ENCODE measurements at places on chromosomes 3 and 15.
A peak's percentile ranks its signal among the peaks of the same experiment; 100 is the strongest.

GRCh38 chr3:197466586-197467399 is 89.0 kb downstream of the BDH1 start:
- DNase-seq, result no peak

GRCh38 chr3:40387001-40387894 is at the start of gene ENTPD3:
Gene ENTPD3 (plus strand): TSS chr3:40387184. CDS start chr3:40388058, 874 bp downstream.
- peak; percentile 67 for DNase-seq

- DNase-seq, result peak; percentile 4
These were observed 42.6 kb upstream of the TMCO5A start for GRCh38 chr15:37891766-37892368.

GRCh38 chr3:45785605-45786150 is 10.7 kb downstream of the SLC6A20 start:
- DNase-seq, result no peak

DNA sequence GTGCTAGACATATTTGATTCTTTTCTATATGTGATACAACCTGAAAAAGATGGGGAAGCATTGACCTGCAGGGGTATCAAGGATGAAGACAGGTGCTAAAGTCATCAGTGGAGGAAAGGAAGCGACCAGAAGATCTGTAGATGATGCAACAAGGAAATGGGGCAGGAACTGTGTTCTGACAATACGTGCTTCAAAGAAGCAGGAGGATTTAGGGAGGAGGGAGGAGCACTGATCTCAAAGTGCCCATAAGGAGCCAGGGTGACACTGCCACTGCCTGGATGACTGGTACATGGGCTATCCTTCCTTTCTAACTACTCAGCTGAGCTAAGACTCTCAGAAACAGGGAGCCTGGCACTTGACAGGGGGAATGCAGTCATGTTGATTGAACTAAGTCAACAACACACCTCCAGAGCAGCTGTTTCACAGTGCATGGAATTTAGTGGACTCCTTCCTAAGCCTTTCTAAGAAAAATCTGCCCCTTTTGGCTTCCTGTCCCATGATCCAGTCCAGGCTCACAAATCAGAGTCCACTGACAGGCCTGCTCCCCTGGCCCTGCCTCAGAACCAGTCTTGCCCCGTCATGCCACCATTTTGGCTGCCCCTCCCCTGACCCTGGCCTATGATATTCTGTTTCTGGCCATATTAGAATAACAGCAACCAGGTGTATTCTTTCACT is 12.0 kb downstream of the LYSMD4 start:
- DNase-seq, result no peak

- DNase-seq, result no peak
These were observed 2.2 kb upstream of the UROC1 start for GRCh38 chr3:126519506-126520455.

DNA sequence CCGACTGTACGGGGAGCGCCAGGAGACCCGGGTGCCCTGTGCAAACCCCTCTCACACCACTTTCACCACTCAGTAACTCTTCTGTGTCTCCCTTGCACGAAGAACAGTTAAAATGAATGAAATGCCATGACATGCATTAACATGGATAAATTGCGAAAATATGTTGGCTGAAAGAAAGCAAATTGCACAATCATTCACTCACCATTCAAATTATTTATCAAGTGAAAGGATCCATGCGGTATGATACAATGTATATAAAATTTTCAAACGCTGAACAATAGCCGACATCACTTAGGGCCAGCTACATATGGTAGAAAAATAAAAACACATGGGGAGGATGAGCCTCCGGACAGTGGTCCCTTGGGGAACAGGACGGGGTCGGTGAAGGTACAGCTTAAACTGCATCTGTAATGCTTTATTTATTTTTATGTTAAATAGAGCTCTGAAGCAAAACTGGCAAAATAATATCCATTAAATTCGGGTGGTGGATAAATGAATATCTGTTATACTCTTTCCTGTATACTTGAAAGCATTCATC is 45.9 kb downstream of the SLC12A8 start:
- no peak for DNase-seq

- no peak for DNase-seq
These were observed 80.8 kb upstream of the PEX5L start for GRCh38 chr3:180117381-180118163.

GRCh38 chr3:159127021-159127392 is 325.2 kb downstream of the MFSD1 start:
- no peak for DNase-seq

DNA sequence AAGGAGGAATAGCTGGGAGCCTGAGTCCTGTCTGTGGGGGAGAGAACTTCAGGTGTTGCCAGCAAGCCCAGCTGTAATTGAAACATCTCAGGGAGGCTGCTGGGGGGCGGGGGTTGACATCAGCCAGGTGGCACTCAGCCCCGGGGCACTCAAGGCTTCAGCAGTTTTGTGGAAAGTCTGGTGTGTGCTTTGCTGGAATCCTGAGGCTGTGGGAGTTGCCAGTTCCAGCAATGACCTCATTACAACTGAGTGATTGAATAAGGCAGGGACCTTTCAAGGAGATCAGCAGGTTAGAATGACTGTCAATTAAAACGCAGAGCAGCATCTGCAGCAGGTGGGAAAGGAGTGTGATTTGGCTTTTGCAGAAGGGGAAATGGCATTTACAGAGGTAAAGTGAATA is 75.7 kb downstream of the FAM43A start:
- no peak for DNase-seq

- DNase-seq, result peak; percentile 21
These were observed 1.2 kb downstream of the EIF1B start for GRCh38 chr3:40310705-40311104.

DNA sequence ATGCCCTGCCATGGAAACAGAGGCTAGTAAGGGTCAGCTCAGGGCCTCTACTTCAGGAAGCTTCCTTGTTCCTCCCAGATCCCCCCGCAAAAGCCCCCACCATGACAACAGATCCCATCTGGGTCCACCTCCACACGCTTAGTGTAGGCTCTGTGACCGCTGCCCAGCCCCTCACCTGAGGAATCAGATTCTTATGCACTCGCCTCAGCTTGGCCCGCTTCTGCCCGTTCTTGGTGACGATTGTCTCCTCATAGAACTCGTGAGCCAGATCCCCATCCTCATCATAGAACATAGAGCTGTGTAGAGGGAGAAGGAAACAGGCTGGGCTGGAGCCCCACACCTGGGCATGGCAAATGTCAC is 1.9 kb downstream of the TUSC2 start:
- no peak for DNase-seq

GRCh38 chr3:171297951-171298350 is 162.3 kb downstream of the TNIK start:
- no peak for DNase-seq

GRCh38 chr3:171126478-171127209 is 100.1 kb upstream of the SLC2A2 start:
- no peak for DNase-seq

- peak; percentile 26 for DNase-seq
These were observed 58.7 kb upstream of the BCHE start for GRCh38 chr3:165895919-165896318.

- no peak for DNase-seq
These were observed 92.2 kb upstream of the MITF start for GRCh38 chr3:69647081-69647480.

GRCh38 chr15:91243826-91244225 is 143.8 kb downstream of the SV2B start:
- DNase-seq, result no peak

GRCh38 chr3:138297059-138297607 is 32.5 kb downstream of the NME9 start:
- peak; percentile 44 for DNase-seq

GRCh38 chr3:5929027-5929426 is 741.5 kb downstream of the EDEM1 start:
- DNase-seq, result no peak

GRCh38 chr3:86251781-86252180 is 739.2 kb downstream of the VGLL3 start:
- no peak for DNase-seq

DNA sequence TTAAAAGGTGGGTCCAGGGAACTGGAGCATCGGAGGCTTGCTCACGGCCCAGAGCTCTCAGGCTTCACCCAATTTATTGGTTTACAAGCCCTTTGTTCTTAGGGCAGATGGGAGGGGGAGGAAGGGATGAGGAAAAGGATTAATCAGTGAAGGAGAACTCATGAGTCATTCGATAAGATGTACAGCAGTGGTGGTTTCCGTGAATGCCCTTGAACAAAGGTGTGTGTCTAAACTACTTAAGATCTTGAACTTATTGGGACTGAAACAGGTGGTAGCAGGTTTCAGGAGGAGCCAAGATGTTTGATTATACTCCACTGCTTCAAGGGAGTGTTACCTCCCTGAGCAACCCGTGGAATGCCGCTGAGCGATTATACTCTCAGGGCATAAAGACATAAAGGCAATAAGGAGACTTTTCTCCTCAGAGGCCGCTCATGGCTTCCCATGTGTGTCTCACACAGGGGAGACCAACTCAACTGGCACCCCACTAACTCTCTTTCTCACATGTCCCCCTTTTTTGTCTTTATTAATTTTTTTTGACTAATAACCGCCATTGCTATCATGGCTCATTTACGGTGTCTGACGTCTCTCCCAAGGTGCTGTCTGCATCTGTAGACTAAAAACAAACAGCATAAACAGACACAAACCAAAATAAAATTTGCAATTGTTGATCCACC is 17.3 kb upstream of the SLC28A2 start:
- no peak for DNase-seq

DNA sequence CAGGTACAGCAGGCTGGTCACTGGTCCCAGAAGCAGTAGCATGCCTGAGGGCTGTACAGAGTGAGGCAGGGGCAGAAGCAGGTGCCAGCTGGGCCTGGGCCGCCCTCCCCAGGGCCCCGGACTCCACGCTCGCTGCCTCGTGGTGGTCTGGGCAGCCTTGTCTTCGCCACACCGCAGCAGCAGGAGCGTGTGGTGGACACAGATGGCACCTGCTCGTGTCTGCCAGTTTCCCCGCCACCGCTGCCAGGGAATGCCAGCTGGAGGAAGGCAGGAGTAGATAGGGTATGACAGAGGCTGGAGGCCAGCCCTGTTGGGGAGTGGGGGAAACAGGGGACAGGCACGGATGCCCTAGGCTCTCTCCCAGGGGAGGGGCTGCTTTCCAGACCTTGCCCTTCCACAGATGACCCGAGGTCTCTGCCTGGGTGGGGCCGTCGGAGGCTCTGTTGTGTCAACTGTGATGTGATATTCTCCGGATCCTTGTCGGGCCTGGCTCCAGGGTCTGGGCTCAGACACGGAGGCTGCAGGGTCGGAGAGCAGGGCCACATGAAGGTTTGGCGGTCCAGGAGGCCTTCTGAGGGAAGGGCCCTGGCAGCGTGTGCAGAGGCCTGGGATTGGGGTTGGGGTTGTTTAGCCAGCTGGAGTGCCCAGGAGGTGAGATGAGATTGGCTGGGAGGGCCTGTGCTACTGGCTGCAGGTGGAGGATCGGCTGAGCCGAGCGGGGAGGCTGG is 33.6 kb downstream of the GOLGA6L10 start:
- peak; percentile 0 for DNase-seq

DNA sequence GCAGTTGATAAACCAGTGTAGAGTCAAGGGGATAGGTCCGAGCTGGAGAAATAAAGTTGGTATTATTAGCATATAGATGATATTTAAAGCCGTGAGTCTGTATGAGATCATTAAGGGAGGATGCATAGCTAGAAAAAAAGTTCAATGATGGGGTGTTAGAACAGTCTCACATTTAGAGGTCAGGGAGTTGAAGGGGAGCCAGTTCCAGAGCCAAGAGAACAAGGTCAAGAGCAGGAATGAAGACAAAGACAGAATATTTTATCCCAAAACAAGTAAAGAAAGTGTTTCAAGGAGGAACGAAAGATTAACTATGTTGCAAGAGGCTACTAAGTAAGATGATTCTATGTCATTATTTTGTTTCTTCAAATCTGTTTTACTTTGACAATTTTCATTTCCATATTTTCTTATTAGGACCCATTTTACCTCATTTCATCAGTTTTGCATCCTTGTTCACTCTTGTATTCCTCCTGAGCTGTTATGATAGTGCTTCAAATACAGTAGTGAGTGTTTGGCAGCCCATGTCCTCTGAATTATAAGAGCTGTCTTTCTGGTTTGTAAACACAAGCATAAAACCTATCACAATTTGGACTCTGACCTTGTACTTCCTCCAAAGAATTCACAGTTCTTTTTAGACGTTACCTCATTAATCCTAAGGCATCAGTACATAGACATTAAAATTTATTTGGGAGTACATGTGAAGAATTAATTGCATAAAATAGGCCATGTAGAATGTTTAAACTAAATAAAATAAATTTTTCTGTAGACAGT is 695.7 kb upstream of the NECTIN3 start:
- no peak for DNase-seq

DNA sequence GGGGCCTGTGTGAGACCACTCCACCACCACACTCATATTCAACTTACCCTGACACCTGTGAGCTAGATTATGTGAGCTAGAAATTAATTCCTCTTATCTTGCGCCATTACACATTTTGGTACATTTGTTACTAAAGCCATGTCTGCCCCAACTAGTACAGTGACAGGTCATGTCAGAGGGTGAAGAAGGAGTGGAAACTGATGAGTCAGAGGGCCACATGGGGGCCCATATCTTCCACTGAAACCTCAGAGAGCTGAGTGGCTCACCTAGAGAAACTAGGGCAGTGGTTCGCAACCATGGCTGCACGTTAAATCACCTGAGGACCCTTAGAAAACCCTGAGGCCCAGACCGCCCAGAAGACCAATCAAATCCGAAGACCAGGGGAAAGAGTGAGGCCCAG is 15.7 kb upstream of the MEF2A start:
- peak; percentile 54 for DNase-seq

DNA sequence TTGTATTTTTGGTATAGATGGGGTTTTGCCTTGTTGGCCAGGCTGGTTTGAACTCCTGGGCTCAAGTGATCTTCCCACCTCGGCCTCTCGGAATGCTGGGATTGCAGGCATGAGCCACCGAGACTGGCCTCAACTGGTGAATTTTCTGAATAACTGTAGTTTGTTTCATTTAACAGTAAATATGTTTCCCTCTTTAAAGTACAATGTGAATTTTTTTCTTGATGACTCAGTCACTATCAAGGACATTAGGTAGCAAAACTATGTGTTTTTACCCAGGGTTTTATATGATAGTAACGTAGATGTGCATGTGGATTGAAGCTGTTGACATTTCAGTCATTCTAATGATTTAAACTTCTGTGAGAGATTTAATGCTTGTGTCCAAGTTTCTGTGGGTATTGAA is 40.2 kb upstream of the MAPKBP1 start:
- no peak for DNase-seq

DNA sequence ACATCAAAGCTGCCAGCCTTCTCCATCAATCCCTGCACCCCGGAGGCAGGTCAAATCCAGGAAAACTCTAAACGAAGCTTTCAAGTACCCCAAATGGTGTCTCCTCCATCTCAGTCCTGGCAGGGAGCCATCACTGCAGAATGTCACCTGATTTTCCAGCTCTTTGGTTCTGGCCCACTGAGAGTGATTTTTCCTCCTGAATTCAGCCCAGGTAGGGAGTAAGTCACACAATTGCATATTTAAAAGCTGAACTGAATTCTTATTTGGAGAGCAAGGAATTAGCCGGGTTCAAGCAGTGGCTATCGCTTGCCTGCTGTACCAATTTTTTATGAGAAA is 5.3 kb downstream of the RFTN1 start:
- no peak for DNase-seq

GRCh38 chr3:71987089-71987735 is 202.3 kb upstream of the PROK2 start:
- DNase-seq, result no peak
